ENCODE measurements at places on chromosomes 7 and 10.

- peak; percentile 26 for DNase-seq
Measured at GRCh38 chr10:124105594-124105993, 12.2 kb upstream of the CHST15 start.

DNA sequence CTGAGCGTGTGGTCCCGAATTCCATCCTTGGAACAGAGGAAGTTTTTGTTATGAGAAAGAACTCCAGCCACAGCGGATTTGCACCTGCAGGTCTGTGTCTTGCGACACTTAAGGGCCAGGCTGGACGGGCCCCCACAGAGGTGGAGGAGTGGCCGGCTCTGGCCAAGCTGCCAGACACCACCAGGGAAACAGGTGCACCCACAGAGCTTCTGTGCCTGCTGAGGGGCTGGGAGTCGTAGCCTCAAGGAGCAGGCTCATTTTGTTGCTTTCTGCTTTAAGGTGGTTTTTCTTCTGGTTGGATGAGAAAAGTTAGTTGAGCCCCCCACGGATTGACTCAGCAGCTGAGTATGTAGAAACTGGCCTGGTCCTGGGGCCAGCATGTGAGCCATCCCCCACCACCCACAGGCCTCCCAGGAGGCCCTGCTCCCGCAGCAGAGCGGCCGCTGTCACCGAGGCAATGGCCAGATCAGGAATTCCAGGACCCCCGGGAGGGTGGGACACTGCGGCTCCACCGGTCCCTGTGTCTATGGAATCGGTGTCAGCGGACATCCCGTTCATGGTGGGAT lies 41.9 kb downstream of the NKX6-2 start:
- no peak for DNase-seq

DNA sequence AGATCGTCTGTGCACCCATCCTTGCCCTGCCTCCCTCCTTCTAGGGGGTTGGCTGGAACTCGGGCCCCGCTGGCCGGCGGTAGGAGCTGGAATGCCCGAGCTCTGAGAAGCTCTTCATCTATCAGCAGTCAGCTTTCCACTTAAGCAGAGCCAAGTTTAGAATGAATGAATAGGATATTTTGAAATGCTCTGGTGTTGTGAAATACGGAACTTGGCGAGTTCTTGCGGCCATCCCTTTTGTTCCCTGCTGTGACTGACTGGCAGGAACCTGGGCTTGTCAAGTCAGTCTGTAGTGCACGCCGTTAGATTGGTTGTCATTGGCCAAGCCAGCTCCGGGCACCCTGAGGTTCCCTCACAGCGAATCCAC lies 33.3 kb downstream of the FOXK1 start:
- DNase-seq: peak; percentile 89

DNA sequence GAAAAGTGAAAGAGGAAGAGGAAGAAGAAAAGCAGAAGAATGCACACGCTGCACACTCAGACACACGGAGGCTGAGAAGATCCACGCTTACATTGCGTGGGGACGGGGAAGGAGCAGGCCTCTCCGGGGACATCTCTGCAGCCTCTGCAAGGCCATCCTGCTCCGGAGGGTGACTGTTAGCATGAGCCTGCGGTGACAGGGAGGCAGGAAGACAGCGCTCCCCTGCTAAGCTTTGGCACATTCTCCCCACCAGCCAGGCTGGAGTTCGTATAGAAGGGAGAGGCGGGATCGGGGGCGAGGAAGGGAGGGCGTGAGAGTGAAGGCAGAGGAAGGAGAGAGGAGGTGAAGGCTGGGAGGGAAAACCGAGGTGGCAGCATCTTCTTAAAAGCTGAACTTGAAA lies 366.0 kb upstream of the SHH start:
- no peak for DNase-seq

GRCh38 chr10:3760083-3760482 lies 24.9 kb downstream of the KLF6 start:
- DNase-seq: no peak

GRCh38 chr10:103111031-103111917 lies 81.8 kb downstream of the NT5C2 start:
- peak; percentile 20 for DNase-seq

GRCh38 chr7:121352323-121352722 lies 23.5 kb downstream of the WNT16 start:
- no peak for DNase-seq

DNA sequence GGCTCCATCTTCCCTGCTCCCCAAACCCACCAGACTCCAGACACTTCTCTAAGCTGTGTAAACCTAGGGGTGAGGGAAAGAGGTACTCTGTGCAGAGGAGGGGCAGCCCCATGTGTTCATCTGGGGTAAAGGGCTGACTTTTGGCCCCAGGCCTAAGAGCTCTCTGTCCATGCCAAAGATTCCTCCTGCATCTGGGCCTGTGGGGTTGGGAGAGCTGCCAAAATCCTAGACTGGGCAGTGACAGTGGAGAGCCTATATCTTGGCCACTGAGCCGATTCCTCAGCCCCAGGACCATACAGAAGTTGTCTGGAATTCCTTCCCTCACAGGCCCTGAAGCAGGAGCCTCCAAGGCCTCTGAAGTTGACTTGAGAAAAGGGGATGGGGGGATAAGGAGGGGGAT lies 25.3 kb upstream of the LEP start:
- no peak for DNase-seq

DNA sequence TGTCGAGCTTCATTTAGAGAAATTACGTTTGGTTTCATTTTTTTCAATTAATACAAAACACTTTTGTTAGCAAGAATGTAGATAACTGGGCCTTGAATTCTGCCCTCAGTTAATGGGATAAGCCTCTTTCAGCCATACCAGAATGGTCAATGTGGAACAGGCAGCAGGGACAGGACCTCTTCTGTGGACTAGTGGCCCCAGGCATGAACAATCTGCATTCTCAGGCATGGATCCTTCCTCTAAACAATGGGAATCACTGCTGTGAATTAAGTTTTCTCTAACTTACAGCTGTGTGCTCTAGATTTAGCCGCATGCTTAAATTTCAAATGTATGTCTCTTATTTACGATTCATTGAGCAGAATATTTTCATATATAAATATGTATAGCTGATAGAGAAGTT lies 237.7 kb upstream of the PRKCQ start:
- no peak for DNase-seq

GRCh38 chr7:37686556-37687345 lies 3.2 kb downstream of the GPR141 start:
- no peak for DNase-seq

GRCh38 chr10:91799612-91799975 lies 1.4 kb downstream of the TNKS2 start:
- peak; percentile 66 for DNase-seq

- no peak for DNase-seq
Measured at GRCh38 chr10:7625009-7625408, 41.8 kb downstream of the ITIH5 start.

DNA sequence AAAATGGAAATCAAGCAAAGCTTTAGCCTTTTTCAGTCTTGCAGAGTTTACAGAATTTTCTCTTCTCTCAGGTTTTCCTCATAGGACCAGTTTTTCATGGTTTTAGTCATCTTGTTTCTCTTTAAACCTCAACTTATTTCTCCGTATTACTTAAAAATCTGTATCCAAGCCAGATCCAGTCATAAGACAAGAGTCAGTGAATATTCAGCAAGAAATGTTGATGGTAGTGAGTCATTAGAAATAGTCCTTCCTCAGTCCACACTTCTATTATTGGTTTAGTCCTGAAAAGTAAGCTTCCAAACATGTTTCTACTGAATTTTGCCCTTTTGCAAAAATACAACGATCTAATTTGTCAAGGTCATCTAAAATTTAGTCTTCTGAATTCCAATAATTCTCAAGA lies 107.0 kb downstream of the VIM start:
- DNase-seq: peak; percentile 72

DNA sequence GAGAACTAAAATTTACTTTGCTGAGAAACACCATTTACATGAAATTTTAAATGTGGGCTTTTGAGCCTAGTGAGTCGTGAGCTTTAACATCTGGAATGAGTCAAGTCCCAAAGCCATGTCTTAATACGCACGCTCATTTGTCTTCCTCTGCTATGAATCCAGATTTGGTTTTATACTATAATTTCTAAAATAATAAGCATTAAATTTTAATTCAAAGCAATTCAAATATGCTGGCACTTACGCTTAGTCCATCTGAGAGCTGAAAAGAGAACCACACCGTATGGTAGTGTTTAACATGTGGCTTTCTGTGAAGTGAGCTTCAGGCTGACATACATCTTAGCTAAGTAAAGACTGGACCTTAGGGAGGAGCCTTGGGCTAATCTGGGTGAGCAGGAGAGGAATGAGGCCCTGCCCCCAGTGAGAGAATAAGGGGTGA lies 52.2 kb downstream of the CUBN start:
- no peak for DNase-seq

DNA sequence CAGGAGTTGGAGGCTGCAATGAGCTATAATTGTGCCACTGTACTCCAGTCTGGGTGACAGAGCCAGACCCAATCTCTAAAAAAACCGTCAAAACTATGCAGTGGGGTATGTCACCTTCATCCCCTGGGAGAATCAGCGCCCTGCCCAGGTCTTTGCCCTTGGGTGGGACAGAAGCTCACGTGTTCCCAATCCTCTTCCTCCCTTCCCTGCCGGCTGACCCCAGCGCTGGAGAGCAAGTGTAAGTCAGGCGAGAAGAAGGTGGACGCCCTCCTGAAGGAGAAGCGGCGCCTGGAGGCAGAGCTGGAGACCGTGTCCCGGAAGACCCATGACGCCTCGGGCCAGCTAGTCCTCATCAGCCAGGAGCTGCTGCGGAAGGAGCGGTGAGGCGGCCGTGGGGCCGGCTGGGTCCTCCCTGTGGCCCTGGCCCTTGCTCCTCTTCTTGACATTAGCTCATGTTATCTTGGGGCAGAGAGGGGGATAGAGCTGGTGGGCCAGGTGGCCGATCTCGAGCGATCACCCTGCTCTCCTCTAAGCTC lies 64.8 kb upstream of the GTF2IRD1 start:
- no peak for DNase-seq

- DNase-seq: no peak
Measured at GRCh38 chr7:123131140-123131539, 68.6 kb downstream of the SLC13A1 start.

DNA sequence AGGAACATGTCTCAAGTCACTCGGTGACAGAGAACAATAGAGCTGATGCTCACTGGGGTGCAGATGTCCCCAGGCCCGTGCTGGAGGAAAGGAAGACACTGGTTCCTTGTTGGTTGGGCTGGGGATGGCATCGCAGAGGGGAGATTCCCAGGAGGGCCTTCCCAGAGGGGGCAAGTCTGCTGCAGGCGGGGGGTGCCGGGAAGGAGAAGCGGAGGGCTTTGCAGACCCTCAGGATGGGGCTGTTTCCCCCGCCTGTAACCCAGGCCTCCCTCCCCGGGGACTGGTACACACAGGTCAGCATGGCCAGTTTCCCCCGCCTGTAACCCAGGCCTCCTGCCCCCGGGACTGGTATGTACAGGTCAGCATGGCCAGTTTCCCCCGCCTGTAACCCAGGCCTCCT lies 283.8 kb downstream of the DNAJB6 start:
- DNase-seq: no peak

DNA sequence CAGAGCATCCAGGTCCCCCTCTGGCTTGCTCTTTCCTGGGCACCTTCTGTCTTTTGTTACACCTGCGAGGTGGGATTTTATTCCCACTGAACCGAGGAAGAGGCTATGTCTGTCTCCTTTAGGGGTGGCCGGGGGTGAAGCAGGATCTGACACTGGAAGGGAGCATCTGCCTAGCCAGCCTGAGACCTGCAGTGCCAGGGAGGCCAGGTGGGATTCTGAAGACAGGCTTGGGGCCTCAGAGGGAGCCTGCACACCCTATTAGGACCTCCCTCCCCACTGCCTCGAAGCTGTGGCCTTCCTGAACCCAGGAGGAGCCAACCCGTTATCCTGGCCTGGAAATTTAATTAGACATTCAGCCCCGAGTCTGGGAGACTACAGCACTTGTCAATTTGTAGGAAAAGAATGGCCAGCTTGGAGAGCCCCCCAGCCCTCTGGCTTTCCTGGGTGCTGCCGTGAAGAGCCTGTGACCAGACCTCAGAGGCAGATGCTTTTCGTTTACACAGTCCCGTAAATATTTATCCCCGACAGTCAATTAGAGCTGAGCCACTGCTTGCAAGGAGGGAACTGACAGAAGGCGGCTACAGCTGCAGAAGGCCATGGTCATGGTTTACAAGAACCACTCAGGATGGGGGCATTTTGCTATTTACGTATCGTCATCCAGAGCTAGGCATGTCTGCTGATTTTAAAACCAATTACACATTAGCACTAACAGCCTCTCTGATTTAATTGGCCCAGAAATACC lies 19.7 kb downstream of the CHAT start:
- no peak for DNase-seq

DNA sequence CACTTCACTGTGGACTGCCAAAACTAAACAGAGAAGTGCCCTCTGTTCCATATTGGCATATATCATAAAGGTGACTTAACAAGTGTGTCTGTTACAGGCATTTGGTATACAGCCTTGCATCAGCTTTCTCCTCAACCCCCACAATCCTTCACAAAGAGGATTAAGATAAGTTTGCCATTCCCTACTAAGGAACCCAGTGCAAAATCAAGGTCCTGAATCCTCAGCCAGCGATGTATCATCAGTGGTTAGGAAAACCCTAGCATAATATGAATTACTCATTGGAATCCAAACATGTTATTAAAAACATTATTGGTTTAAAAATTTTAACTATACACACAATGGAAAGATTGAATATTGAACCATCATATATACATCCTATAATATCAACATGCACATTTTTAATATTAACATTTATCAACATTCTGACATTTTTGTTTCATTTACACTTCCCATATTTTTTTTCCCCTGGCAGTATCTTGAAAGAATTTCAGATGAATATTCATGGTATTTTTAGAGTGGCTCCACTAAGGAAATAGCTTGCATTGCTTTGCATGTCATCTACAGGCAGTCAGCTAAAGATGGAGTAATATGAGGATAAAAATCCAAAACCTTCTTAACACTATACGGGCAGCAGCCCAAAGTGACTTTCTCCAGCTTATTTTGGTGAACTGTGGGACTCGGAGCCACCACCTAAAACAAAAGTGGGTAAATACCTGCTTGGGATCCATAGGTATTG lies 215.6 kb upstream of the CHRM2 start:
- no peak for DNase-seq

DNA sequence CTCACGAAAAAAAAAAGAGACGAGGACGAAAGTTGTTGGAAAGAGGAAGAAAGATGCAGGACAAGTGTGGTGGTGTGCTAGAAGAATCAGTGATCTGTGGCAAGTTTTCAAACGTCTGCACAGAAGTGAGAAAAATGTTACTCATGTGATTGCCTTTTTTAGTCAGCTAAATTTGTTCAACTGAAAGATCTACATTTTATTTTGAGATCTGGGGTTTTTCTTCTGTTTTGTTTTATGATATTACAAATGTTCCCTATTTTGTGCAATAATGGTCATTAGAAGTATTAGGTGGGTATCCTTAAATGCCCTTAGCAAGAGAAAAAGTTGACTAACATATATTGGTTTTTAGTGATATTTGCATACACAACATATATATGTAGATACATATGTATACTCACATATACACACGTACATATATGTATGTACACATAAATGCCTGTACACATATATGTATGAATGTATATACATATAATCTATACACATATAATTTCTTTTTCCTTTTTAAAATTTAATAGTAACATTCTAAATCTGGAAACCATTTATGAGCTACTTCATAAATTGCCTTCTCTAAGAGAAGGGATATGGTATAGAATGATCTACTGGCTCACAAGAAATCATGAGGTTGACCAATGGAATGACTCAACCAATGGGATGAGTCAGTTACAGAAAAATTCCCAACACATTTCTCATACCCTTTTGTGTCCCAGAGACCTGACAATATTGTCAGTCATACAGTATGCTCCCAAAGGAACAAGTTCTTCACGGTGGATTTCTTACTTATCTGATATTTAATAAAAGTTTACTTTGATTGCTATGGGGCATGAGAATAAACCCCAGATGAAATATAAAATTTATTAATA lies 38.4 kb downstream of the SLC39A12 start:
- peak; percentile 84 for DNase-seq

Measured in mammary epithelial cell (primary cell).